RWPE2 (cell line): ENCODE measurements at places on chromosomes 6 and 20.

- H3K4me3 ChIP-seq, result no peak overlapping the region
- peaks cover 39% of the 10 kb centered on the region for H3K4me1 ChIP-seq
These were observed 6.1 kb upstream of the ZMYND8 start for GRCh38 chr20:47362361-47363219.

- peaks cover 4% of the 10 kb centered on the region for H3K4me1 ChIP-seq
- no peaks in the 10 kb centered on the region for H3K27me3 ChIP-seq
- peaks cover 10% of the 10 kb centered on the region for H3K36me3 ChIP-seq
- H3K27ac ChIP-seq, result no peak overlapping the region
These were observed 26.3 kb downstream of the PRDM1 start for GRCh38 chr6:106112433-106112832.

DNA sequence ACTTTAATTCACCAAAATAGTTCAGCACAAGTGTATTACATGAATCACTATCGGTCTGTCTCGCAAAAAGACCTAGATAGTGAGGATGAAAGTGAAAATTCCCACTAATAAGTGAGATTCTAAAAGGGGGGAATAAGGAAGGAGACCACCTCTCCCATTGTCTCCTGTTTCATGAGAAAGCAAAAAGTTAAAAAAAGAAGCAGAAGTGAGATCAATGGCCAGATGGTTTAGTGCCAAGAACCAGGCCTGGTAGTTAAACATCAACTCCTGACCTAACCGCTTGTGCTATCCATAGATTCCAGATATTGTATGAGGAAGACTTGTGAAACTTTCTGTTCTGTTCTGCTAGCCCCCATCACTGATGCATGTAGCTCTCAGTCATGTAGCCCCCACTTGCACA, 293.0 kb downstream of the RNGTT start:
- no peaks in the 10 kb centered on the region for H3K36me3 ChIP-seq
- H3K27me3 ChIP-seq, result no peaks in the 10 kb centered on the region
- no peak for DNase-seq
- H3K4me1 ChIP-seq, result no peaks in the 10 kb centered on the region
- no peak overlapping the region for H3K4me3 ChIP-seq

GRCh38 chr6:157184202-157185015, 138.9 kb downstream of the TMEM242 start:
- no peak for DNase-seq
- peaks cover 33% of the 10 kb centered on the region for H3K36me3 ChIP-seq
- peaks cover 8% of the 10 kb centered on the region for H3K4me1 ChIP-seq
- no peak overlapping the region for H3K27ac ChIP-seq
- no peak overlapping the region for H3K4me3 ChIP-seq

DNA sequence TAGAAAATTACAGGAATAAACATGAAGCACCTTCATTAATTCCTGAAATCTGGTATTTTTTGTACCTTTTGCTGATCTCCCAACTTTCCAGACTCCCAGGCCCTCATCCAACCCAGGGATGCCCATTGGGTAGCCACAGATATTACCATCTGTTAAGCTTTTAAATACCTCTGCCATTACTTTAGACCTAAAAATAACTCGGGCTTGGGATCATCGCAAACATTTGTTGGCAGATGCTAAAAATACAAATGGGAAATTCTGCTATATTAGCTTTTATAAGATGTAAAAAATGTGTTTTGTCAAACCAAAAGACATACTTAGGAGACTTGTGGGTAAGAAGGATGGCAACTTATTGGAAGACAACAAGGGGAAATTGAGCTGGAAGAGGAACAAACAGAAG, 376.1 kb downstream of the CENPW start:
- H3K27me3 ChIP-seq, result no peaks in the 10 kb centered on the region
- no peaks in the 10 kb centered on the region for H3K36me3 ChIP-seq
- no peak overlapping the region for H3K4me3 ChIP-seq
- DNase-seq, result no peak
- no peak overlapping the region for H3K27ac ChIP-seq

GRCh38 chr6:129498541-129498940, 211.4 kb downstream of the ARHGAP18 start:
- peak overlapping the region; percentile 95 for H3K27ac ChIP-seq
- H3K4me3 ChIP-seq, result no peak overlapping the region
- no peaks in the 10 kb centered on the region for H3K36me3 ChIP-seq
- H3K4me1 ChIP-seq, result peaks cover 64% of the 10 kb centered on the region
- H3K27me3 ChIP-seq, result no peaks in the 10 kb centered on the region

- no peaks in the 10 kb centered on the region for H3K36me3 ChIP-seq
- H3K27me3 ChIP-seq, result no peaks in the 10 kb centered on the region
- no peaks in the 10 kb centered on the region for H3K4me1 ChIP-seq
These were observed at the start of gene LST1 for GRCh38 chr6:31586008-31586407. TSS of gene LST1 (plus strand) at chr6:31586277. CDS start at chr6:31587300, 1,023 bp downstream.

- H3K27me3 ChIP-seq, result no peaks in the 10 kb centered on the region
- H3K4me1 ChIP-seq, result no peaks in the 10 kb centered on the region
- H3K4me3 ChIP-seq, result no peak overlapping the region
- H3K36me3 ChIP-seq, result no peaks in the 10 kb centered on the region
- DNase-seq, result no peak
These were observed 129.8 kb upstream of the SMLR1 start for GRCh38 chr6:130697271-130697994.

- no peak overlapping the region for H3K27ac ChIP-seq
- no peaks in the 10 kb centered on the region for H3K36me3 ChIP-seq
- DNase-seq, result no peak
These were observed 379.6 kb upstream of the TSHZ2 start for GRCh38 chr20:52592567-52592966.

DNA sequence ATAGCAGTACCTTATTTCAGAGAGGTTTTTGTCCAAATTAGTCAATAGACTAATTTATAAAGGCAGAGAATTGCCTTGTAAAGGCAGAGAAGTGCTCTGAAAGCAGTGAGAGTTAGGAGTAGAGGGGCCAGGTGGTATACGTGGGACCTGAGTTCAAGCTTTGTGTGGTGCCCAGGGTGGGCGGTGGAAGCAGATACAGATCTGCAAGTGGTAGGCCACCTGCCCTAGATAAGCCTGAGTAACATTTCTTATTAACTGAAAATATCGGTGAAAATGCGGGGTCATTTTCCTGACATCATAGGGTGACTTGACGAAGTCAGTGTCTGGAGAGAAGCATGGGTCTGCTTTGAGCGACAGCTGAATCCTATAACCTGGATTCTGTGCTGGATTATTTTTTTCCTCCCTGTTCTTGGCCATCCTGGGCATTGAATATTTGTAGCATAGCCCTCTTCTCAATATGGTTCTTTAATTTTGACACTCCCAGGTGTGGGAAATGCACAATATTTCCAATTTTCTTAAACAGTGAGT, 62.2 kb upstream of the SUPT3H start:
- peaks cover 41% of the 10 kb centered on the region for H3K36me3 ChIP-seq
- no peaks in the 10 kb centered on the region for H3K27me3 ChIP-seq
- no peak overlapping the region for H3K4me3 ChIP-seq
